Activated T-helper 1 cell treated with anti-CD3 and anti-CD28 coated beads, Interleukin-2, amount 50 U/mL, for 16 hours (primary cell): ENCODE measurements at places on chromosomes 4 and X.

GRCh38 chr4:170336238-170336775 is 246.6 kb upstream of the AADAT start:
- no peak for DNase-seq

- DNase-seq: peak; percentile 40
These were observed 139.5 kb downstream of the SH3KBP1 start for GRCh38 chrX:19747652-19748610.

DNA sequence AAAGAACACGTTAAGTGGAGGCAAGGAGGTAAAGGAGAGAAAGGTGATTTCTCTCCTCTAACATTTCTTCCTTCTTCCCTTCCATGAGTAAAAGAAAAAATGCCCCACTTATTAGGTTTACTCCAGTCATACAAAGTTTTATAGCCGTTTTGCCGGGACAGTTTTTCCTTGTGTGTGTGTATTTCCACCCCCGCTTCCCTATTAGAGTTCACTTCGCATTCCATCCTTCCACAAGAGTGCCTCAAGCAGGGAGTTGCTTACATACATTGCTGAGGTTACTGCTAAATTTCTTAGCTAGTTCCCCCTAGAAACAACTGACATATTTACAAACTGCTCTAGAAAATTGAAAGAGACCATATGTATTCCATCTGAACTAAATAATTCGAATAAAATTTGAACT is 45.2 kb upstream of the BMP15 start:
- DNase-seq: no peak

DNA sequence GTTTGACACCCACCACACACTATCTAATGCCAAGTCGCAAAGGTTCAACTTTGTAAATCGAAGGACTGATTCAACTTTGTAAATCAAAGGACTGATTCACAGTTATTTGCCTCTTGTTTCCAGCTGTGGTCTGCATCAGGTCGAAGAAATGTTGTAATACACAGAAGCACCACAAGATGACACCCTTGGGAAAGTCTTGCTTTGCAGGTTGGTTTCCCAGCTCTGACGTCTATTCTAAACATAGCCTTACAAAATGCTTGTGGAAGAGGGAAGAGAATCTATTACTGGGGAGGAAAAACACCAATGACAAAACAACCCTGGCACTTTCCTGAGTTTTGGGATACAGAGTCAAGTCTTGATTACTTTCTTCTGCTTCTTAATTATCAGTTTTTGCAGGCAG is 35.3 kb downstream of the SUPT20HL1 start:
- DNase-seq: peak; percentile 2

DNA sequence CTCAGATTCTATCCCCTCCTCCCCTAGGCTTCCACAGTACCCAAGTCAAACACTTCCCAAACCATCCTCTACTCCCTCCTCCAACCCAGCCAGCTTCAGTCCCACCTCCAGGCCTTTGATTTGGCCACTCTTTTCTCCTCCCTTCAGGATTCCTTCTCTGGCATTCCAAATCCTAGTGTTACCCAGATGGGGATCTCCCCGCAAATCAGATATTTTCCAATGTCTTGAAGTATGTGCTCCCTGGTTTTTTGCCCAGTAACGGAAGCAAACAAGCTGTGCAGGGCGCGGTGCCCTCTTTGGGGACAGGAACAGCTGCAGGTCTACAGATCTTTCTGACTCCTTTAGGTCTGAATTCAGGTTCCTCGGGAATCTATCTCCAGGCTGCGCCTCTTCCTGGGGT is 2.2 kb upstream of the SYN1 start:
- DNase-seq: no peak

GRCh38 chr4:147340591-147341120 is 140.2 kb upstream of the EDNRA start:
- no peak for DNase-seq

DNA sequence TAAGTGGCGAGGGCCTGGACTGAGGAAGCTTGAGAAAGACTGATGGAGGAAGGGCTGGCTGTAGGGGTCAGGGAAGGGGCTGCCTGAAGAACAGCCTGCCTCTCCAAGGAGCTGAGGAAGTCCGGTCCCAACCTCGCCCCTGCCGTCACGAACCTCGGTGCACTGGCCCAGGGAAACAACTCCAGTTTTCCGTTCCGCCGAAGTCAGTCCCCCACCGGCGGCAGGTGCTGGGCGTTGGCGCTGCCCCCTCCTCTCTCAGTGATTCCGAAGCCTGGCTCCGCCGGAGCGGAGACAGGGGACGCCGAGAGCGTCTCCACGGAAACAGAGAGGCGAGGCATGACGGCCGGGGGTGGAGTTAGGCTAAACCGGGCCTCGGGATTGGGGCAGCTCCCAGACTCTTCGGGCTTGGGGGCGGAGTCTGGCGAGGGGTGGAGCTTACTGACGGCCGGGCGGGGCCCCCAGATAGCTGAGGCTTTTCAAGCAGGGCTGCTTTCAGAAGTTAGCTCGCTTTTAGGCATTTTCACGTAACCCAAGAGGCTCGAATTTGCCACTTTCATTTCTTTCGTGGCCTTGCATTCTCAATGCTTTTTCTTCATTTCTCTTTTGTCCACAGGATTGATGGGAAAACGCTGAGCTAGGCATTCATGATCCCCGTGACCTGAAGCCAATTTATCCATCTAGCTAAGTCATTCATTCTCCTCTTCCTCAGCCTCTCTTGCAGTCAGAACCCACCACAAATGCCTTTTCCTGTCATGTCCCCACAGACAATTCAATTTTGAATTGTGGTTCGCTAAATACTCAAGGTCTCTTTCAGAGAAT is at the start of gene TTC29:
TTC29 (minus strand) TSS at position 309 of the 819 bp plus-strand sequence. CDS start 5,969 bp downstream, outside the sequence.
- peak; percentile 67 for DNase-seq

DNA sequence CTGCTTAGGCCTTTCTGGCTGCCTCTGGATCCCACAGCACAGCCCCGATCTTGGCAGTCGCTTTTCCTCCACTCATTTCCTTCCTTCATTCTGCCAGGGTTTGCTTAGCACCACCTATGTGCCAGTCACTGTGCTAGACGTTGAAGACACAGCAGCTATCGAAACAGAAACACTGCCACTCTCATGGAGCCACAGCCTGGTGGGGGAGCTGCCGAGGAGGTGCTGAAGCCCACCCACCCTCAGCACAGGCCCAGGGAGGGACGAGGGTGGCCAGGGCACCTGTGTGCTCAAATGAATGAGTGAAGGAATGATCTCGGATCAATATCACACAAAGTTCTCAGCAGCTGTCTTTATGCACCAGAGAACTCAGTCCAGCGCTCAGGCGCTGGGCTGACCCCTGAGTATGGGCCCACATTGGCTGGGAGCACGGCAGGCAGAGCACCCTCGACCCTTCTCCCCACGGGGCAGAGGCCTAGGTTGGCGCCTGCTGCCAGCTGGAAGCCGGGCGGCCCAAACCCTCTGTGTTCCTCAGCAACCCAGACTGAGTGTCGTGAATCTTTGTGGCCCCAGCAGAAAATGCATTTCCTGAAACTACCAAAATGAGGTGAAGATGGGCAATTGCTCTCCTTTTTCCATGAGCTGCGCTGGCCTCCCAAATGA is 108.9 kb downstream of the SORCS2 start:
- DNase-seq: no peak

GRCh38 chr4:118221227-118221800 is 131.5 kb downstream of the PRSS12 start:
- no peak for DNase-seq

GRCh38 chrX:115571712-115572111 is 10.7 kb downstream of the PLS3 start:
- no peak for DNase-seq

- no peak for DNase-seq
These were observed 64.4 kb upstream of the KLHL13 start for GRCh38 chrX:118181030-118181429.

GRCh38 chr4:119597377-119597776 is 31.2 kb downstream of the PDE5A start:
- no peak for DNase-seq

DNA sequence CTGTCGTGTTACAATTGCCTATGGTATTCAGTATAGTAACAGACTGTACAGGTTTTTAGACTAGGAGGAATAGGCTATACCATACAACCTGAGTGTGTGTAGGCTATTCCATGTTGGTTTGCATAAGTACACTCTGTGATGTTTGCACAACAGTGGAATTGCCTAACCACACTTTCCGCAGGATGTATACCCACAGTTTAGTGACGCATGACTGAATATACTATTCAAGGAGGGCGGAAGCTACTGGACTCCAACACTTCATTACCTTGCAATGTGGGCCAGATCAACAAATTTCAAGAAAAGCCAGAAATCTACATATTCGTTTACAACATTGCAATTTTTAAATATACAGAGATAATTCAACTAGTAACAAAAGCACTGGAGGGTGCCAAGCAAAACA is 317.2 kb downstream of the PDGFC start:
- no peak for DNase-seq

- DNase-seq: peak; percentile 62
These were observed 2.7 kb upstream of the RENBP start for GRCh38 chrX:153947009-153947769.

DNA sequence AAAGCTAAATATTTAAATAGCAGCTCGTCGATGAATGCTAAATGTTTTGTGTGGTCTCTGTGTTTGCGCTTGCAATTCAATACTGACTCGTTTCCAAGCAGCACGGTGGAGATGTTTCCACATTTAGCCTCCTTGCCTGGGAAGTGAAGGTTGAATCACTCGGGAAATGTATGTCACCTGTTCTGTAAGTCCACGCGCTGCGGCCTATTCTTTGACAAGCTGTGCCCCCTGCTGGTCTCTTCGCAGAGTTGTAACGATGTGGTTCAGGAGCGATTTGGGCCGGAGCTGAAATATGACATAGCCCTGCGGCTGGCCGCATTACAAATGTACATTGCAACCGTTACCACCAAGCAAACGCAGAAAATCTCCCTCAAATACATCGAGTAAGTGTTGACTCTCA is 89.6 kb upstream of the PRPS2 start:
- DNase-seq: no peak

GRCh38 chr4:116233971-116234370 is 851.4 kb downstream of the TRAM1L1 start:
- DNase-seq: no peak

DNA sequence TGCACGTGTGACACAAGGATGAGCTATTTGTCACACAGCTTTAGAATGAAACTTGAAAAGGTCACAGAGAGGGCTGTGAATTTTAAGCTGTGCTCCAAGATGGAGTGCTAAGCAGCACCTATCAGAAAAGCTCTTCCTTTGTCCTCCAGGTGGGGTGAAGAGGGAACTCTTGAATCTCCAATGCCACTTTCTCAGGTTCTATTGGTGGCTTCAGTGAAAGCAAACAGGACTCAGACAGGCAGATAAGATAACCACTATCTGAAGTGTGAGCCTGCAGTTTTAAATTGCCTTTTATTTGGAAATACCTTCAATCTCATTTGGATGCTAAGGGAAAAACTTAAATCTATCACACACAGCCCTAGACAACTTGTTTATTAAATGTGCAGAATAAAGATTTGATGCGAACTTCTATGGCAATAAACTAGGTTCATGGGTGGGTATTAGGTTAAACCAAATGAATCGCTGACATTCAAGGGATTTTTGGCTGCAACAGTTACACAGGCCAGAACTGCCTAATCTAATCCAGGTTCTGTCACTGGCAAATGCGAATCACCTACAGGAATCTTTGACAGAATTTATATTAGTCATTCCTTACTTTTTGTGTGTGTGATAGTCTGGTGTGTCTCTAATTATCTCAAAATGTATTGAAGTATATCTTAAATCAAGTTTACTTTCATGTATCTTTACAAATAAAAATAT is 13.6 kb upstream of the PDGFRA start:
- DNase-seq: no peak

- no peak for DNase-seq
These were observed 24.9 kb downstream of the RGS12 start for GRCh38 chr4:3317656-3318211.

GRCh38 chrX:102498732-102499131 is 17.8 kb downstream of the TMSB15A start:
- no peak for DNase-seq

DNA sequence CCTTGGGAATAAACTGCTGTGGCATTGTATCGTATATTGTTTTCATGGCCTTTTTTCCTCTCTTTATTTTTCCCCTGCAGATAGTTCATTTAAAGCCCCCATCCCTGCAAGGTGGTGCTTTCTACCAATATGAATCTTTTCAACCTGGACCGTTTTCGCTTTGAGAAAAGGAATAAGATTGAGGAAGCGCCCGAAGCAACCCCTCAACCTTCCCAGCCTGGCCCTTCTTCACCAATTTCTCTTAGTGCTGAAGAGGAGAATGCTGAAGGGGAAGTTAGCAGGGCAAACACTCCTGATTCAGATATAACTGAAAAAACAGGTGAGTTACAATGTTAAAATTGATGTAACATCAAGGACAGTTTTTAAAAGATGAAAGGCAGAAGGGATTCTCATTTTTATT is 601 bp downstream of the SMARCAD1 start:
- DNase-seq: no peak

GRCh38 chr4:41189666-41190065 is 24.7 kb downstream of the APBB2 start:
- no peak for DNase-seq

GRCh38 chr4:41185614-41186592 is 28.4 kb downstream of the APBB2 start:
- no peak for DNase-seq

DNA sequence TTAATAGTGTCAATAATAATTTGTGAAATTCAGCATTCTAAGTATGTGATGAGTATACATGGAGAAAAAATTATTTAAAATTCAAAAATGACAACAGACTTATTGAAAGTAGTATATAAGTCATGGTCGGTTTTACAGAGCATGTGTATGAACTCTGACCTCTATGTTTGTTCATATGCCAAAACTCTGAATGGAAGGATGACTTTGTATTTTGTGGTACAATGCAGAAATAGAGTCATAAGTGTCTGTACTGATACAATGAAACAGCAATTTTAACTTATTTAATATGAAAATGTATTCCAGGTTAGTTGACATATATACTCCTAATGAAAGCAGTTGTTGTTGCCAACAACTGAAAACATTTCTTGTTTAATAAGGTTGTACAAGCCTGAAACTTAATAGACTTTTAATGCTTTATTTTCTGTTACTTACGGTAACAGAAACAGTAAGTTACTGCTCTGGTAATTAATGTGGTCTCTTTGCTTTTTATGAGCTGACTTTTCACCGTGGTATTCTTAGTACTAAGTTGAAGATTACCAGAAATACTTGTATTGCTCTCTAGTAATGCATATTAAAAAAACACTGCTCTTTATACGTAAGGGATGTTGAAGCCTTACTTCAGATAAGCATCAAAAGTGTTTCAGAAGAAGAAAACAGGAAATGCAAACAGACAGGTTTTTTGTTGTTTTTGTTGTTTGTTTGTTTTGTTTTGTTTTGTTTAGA is 1.9 kb downstream of the UBE2K start:
- DNase-seq: no peak
